ENCODE measurements at places on chromosomes 3 and 15. TPM values are rescaled to one million over a fixed set of nuclear protein-coding genes. Genes with fewer than 3 reads are reported as not detected.

DNA sequence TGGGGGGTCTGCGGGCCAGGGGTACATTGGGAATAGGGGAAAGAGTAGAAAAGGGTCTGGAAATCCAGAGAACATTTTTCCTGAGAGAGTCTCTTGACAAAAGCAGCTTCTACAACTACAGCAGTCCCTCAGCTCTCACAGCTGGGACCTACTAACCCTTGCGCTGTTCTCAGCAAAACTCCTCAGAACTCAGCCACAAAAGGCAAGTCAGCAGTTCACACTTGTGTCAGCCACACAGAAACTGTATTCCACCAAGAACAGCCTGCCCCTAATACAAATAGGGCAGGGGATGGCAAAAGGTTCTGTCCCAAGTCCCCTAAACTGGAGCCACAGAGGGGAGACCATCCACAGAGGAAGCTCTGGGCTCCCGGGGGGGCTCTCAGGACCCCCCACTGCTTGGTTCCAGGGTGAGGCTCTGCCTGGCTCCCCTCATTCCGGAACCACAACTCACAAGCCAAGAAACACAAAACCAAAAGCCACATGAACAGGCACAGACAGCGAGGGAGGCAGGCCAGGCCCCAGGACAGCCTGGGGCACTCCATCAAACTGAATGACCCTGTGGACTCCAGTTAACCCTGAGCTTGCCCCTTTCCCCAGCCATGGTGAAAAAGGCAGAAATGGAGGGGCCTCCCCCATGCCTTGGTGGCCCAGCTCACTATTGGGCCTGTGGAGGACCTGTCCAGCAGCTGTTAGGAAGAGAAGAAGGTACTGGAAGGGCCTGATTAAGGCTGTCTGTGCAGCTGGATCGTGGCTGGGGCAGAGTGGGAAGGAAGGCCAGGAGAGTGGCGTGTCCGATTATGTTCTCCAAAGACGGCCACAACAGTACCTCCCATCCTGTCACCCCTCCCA lies 162.0 kb downstream of the CHSY1 start:
- H3K4me1 ChIP-seq: no peaks in the 10 kb centered on the region
- no peak overlapping the region for H3K4me3 ChIP-seq
- H3K36me3 ChIP-seq: no peaks in the 10 kb centered on the region
- DNase-seq: no peak
- H3K27me3 ChIP-seq: no peaks in the 10 kb centered on the region

- DNase-seq: peak; percentile 37
- no peak overlapping the region for H3K27ac ChIP-seq
- H3K4me1 ChIP-seq: peaks cover 15% of the 10 kb centered on the region
- H3K4me3 ChIP-seq: no peak overlapping the region
- H3K27me3 ChIP-seq: no peaks in the 10 kb centered on the region
These were observed 18.5 kb downstream of the LIMD1 start for GRCh38 chr3:45612918-45613602.

The OCA2 gene
- not detected for total RNA-seq

The BFSP2 gene
- not detected for total RNA-seq

GRCh38 chr3:177337541-177338331 lies 140.5 kb upstream of the TBL1XR1 start:
- no peaks in the 10 kb centered on the region for H3K27me3 ChIP-seq
- no peak overlapping the region for H3K4me3 ChIP-seq
- DNase-seq: no peak
- H3K36me3 ChIP-seq: no peaks in the 10 kb centered on the region
- peaks cover 54% of the 10 kb centered on the region for H3K4me1 ChIP-seq

GRCh38 chr15:28994142-28994830 lies 108.5 kb downstream of the APBA2 start:
- no peaks in the 10 kb centered on the region for H3K36me3 ChIP-seq
- H3K4me3 ChIP-seq: no peak overlapping the region
- H3K27me3 ChIP-seq: no peaks in the 10 kb centered on the region

GRCh38 chr15:94412979-94413746 lies 181.8 kb downstream of the MCTP2 start:
- H3K27me3 ChIP-seq: no peaks in the 10 kb centered on the region
- H3K4me3 ChIP-seq: no peak overlapping the region
- DNase-seq: peak; percentile 67
- H3K36me3 ChIP-seq: no peaks in the 10 kb centered on the region
- H3K27ac ChIP-seq: peak overlapping the region; percentile 41

DNA sequence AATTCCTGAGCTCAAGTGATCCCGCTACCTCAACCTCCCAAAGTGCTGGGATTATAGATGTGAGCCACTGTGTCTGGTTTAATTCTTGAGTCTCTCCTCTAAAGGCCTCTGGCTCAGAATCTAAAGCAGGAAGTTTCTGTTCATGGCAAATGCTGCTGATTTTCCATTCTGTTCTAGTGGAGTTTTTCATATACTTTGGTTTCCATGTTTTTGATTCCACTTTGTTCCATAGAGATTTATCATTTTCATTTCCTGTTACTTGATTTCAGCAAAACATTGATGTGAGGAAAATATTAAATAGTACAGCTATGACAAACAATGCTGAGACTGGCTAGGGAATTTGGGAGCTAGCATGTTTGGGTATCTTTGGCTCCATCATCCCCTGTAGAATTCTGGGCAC lies 205.6 kb downstream of the TCF12 start:
- DNase-seq: no peak
- peaks cover 35% of the 10 kb centered on the region for H3K4me1 ChIP-seq
- H3K4me3 ChIP-seq: no peak overlapping the region
- H3K27me3 ChIP-seq: no peaks in the 10 kb centered on the region
- H3K36me3 ChIP-seq: no peaks in the 10 kb centered on the region
- H3K27ac ChIP-seq: no peak overlapping the region

The CADM2 gene
- total RNA-seq: 21.3 TPM

- no peak overlapping the region for H3K4me3 ChIP-seq
- H3K27me3 ChIP-seq: no peaks in the 10 kb centered on the region
- no peak for DNase-seq
- no peak overlapping the region for H3K27ac ChIP-seq
These were observed 117.9 kb upstream of the SMAD3 start for GRCh38 chr15:66947471-66947870.

The PPP1R2 gene
- 143 TPM for total RNA-seq

DNA sequence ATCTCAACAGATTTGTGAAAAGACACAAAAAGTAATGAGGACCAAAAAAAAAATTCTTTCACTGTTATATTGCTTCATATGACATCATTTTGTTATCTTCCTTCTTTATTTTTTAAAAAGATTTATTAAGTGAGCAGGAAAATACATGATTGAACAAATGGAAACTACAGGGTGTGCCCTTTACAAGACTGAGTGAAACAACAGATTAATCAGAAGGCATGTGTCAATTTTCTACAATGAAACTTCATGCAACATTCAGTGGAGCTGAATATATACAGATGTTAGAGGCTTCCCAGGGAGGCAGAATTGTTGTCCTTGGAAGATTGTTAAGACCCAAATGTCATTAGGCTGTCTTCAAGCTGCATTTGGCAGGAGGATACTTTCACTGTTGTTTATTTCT lies 28.4 kb upstream of the SLC2A2 start:
- peaks cover 7% of the 10 kb centered on the region for H3K4me1 ChIP-seq
- no peaks in the 10 kb centered on the region for H3K27me3 ChIP-seq

GRCh38 chr3:159273070-159273469 lies 471.2 kb downstream of the MFSD1 start:
- no peaks in the 10 kb centered on the region for H3K27me3 ChIP-seq
- DNase-seq: no peak
- no peak overlapping the region for H3K4me3 ChIP-seq
